ENCODE measurements at places on chromosomes 2 and 18. TPM values are rescaled to one million over a fixed set of nuclear protein-coding genes. Genes with fewer than 3 reads are reported as not detected.

The SP9 gene
- total RNA-seq: not detected

The PDCD1 gene
- 17.2 TPM for total RNA-seq

The CCL20 gene
- total RNA-seq: 4.7 TPM

DNA sequence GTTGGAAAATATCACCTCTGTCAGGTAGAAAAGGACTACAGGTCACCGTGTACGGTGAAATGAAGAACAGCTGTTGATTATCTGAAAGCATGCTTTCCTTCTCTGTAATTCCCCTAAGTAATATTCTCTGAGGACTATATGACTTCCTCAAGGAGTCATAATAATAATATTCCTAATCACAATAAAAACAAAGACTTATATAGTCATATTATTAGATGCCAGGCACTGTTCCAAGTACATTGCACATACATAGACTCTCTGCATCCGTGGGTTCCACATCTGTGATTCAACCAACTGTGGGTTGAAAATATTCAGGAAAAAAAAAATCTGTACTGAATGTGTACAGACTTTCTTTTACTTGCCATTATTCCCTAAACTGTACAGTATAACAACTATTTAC, 512.4 kb upstream of the ID2 start:
- H3K36me3 ChIP-seq: peaks cover 3% of the 10 kb centered on the region
- no peak overlapping the region for H3K27ac ChIP-seq
- peaks cover 2% of the 10 kb centered on the region for H3K27me3 ChIP-seq

DNA sequence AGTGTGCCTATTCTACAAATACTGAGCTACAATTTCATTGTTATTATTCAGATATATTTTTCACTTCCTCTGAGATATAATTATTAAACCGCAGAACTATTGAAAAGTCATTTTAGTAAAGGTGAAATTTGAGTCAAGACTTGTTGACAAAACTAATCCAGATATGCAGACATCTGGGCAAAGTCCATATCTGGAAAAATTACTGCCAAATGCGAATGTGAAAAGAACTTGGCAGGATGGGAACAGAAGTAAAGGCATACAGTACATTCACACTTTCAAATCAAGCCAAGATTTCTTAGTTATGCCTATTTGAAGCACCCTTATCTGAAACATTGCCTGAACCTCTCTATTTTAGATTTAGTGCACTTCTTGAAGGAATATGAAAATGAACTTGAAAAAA, 923.6 kb downstream of the CCDC85A start:
- no peak for DNase-seq
- no peak overlapping the region for H3K27ac ChIP-seq
- H3K36me3 ChIP-seq: no peaks in the 10 kb centered on the region
- H3K4me3 ChIP-seq: no peak overlapping the region
- H3K27me3 ChIP-seq: no peaks in the 10 kb centered on the region

GRCh38 chr2:3168230-3168891, 209.3 kb downstream of the EIPR1 start:
- no peaks in the 10 kb centered on the region for H3K4me1 ChIP-seq
- no peaks in the 10 kb centered on the region for H3K27me3 ChIP-seq
- no peak for DNase-seq
- no peak overlapping the region for H3K4me3 ChIP-seq
- no peak overlapping the region for H3K27ac ChIP-seq

- DNase-seq: no peak
- no peaks in the 10 kb centered on the region for H3K4me1 ChIP-seq
- H3K27me3 ChIP-seq: no peaks in the 10 kb centered on the region
- H3K36me3 ChIP-seq: no peaks in the 10 kb centered on the region
These were observed 32.2 kb downstream of the GPR39 start for GRCh38 chr2:132448771-132449170.

GRCh38 chr18:37489011-37489410, 76.6 kb downstream of the CELF4 start:
- no peaks in the 10 kb centered on the region for H3K36me3 ChIP-seq
- H3K4me3 ChIP-seq: no peak overlapping the region
- no peak for DNase-seq
- H3K27ac ChIP-seq: no peak overlapping the region
- peaks cover 2% of the 10 kb centered on the region for H3K4me1 ChIP-seq
- H3K27me3 ChIP-seq: peaks cover 34% of the 10 kb centered on the region

- H3K27ac ChIP-seq: no peak overlapping the region
- H3K4me1 ChIP-seq: no peaks in the 10 kb centered on the region
- no peaks in the 10 kb centered on the region for H3K27me3 ChIP-seq
- no peaks in the 10 kb centered on the region for H3K36me3 ChIP-seq
- no peak for DNase-seq
These were observed 555.9 kb upstream of the VRK2 start for GRCh38 chr2:57490741-57491140.

DNA sequence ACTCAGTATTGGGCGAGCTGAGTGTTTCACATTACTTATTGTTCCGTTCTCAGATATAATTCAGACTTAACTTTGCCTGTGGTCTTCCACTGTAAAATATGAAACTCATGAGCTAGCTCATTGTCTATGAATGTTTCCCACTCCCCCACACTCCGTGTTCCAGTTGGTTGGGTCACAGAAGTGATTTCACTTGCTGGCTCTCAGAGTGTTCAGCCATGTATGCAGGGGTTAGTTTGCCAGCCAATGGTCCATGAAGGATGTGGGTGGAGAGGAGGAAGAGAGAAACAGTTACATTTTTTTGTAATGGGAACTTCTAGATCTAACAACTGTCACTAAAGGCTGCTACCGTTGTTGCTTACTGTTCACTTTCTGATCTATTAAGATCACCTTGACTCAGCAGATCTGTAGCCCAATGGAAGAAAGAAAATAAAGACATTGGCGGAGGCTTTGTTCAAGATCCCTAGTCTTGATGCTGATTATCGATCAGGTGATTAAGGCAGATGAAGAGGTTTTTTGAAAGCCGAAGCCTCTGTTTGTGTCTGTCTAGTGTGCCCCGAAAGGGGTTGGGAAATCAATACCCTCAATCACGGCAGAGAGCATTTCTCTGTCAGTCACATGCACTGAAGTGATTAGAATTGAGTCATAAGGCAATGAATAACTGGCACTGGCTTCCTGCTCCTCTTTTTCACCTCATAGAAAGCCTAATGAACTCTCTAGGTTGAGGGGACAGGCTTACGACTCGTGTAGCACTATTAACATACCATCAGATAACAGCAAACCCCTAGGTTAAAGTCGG, 279.7 kb upstream of the FIGN start:
- no peaks in the 10 kb centered on the region for H3K4me1 ChIP-seq
- H3K27me3 ChIP-seq: no peaks in the 10 kb centered on the region
- H3K27ac ChIP-seq: no peak overlapping the region
- no peaks in the 10 kb centered on the region for H3K36me3 ChIP-seq
- no peak for DNase-seq

GRCh38 chr2:83951378-83951947, 507.6 kb downstream of the SUCLG1 start:
- no peaks in the 10 kb centered on the region for H3K36me3 ChIP-seq
- no peak for DNase-seq
- no peak overlapping the region for H3K27ac ChIP-seq
- H3K4me1 ChIP-seq: no peaks in the 10 kb centered on the region
- no peaks in the 10 kb centered on the region for H3K27me3 ChIP-seq

GRCh38 chr2:37500031-37500430, 155.6 kb downstream of the QPCT start:
- no peak overlapping the region for H3K4me3 ChIP-seq
- H3K27me3 ChIP-seq: peaks cover 11% of the 10 kb centered on the region
- H3K4me1 ChIP-seq: peaks cover 2% of the 10 kb centered on the region
- no peak for DNase-seq
- no peak overlapping the region for H3K27ac ChIP-seq
